GM12878 (cell line): ENCODE measurements at places on chromosomes 13 and 19.
A peak's percentile ranks its signal among the peaks of the same experiment; 100 is the strongest.

- DNase-seq = no peak
Measured at GRCh38 chr19:33096005-33096404, 15.0 kb downstream of the GPATCH1 start.

DNA sequence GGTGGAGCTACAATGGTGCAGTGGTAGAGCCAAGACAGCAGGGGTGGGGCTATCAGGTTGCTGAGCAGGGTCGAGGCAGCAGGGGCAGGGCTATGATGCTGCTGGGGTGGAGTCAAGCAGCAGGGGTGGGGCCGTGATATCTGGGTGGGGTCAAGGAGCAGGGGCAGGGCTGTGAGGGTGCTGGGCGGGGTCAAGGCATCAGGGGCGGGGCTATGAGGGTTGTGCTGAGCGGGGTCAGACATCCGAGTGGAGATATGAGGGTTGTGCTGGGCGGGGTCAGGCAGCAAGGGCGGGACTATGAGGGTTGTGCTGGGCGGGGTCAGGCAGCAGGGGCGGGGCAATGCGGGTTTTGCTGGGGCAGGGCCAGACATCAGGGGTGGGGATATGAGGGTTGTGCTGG, 14.7 kb downstream of the HCN2 start:
- no peak for DNase-seq

- peak; percentile 69 for DNase-seq
Measured at GRCh38 chr19:4379383-4380253, 20.7 kb downstream of the SH3GL1 start.

- no peak for DNase-seq
Measured at GRCh38 chr19:15701757-15702533, 25.9 kb upstream of the OR10H2 start.

GRCh38 chr13:111976474-111977178, 90.3 kb upstream of the SOX1 start:
- DNase-seq = no peak

DNA sequence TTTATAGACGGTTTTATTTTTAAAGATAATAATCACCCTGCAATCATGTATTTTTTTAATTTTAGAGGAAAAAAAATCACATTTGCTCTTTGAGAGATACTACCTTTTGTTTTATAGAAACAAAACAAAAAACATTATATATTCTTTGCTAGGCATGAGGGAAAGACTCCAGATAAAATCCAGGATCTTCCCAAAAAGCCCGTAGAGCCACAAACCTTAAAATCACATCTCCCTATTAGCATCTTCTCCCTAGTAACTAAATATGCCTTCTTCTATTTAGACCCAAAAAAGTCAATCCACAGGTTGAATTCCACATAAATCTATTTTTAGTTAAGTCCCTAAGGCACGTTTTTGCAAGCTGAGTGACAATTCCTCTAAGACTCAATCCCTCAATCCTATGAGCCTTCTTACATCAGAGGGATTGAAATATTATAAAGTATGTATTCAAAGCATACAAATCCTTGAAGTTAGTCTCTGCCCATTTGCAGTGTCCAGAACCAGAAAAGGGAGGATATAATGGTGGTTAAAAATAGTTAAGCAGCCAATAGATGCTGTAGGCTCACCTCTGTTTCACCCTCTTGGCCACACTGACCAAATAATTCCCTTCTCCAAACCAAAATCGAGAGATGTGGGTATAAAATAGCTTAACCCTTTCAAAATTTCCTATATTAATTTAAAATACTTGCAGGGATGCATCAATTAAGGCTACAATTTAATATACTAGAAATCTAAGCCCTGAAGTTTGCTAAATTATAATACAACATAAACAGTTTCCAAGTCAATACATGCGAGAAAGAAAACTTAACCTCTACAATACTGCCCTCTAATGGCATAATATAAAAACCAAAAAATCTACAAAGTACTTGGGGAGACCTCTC, 64.0 kb downstream of the SERP2 start:
- DNase-seq = no peak

DNA sequence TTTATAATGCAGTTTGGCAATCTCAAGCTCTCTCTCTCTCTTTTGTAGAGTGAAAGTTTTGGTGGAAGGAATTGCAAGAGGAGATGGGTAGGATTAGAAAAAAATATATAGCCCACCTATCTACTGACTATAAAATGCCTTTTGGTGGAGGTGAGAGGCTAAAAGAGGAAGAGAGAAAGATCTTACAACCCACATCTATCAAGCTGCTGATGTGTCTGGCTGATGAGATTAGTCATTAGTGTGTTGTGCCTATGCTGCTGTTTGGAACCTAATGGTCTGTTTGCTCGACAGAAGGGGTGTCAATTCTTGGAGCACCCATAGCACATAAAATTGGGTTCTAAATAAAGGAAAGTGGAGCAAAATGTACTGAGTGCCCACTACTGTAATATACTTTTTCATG, 411.0 kb downstream of the HS6ST3 start:
- no peak for DNase-seq

GRCh38 chr19:31296741-31297390, 52.4 kb downstream of the TSHZ3 start:
- no peak for DNase-seq

GRCh38 chr13:41311406-41312175, 524 bp downstream of the NAA16 start:
- no peak for DNase-seq

- no peak for DNase-seq
Measured at GRCh38 chr13:20102525-20103180, 58.2 kb downstream of the GJA3 start.

GRCh38 chr13:60661521-60661920, 264.5 kb downstream of the TDRD3 start:
- DNase-seq = no peak

- no peak for DNase-seq
Measured at GRCh38 chr13:42574011-42574410, at the start of gene TNFSF11. Gene TNFSF11, plus strand, starts transcription at chr13:42574152. Its CDS starts 152 bp downstream, at chr13:42574304.

DNA sequence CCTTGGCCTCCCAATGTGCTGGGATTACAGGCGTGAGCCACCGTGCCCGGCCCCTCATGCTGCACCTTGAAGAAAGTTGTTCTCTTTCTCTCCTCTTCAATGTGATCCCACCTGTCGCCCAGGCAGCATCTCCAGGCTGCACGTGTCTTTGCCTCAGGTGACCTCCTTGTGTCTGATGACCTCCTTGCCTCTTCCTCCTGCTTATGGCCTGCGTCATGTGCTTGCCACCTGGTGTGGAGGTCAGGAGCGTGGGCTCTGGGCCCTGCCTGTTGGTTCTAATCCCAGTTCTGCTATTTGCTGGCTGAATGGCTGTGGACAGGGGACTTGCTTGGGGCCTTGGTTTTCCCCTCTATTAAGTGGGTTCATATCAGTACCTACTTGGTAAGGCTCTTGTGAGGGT, 6.3 kb downstream of the BICRA start:
- DNase-seq = no peak

DNA sequence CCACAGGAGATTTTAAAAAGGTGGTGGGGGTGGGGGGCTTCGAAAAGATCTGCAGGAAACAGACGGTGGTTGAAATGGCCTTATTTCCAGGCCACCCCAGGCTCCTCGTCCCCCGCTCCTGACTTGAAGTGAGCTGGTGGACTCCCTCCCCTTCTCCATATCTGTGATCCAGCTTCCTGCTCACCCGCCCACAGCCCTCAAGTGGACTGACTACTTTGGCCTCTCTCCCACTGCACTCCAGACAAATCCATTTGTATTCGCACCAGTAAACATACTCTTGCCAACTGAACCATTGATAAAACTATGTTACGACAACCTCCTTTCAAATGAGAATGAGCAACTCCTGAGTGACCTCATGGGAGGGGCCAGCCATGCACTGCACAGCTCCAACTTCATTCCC, 259.5 kb downstream of the COL4A1 start:
- no peak for DNase-seq
